ENCODE measurements at places on chromosomes 11 and 22. TPM values are rescaled to one million over a fixed set of nuclear protein-coding genes. Genes with fewer than 3 reads are reported as not detected.

Gene ZBTB44
- total RNA-seq: 102 TPM

Gene CD248
- total RNA-seq: 3.8 TPM

Gene PRRG4
- 1.9 TPM for total RNA-seq

Gene INSC
- 1.5 TPM for total RNA-seq

Gene MMP1
- not detected for total RNA-seq

Gene BAIAP2L2
- 5.6 TPM for total RNA-seq

Gene TBRG1
- total RNA-seq: 20.7 TPM

Gene FGF3
- not detected for total RNA-seq

Gene OR5A1
- total RNA-seq: 0.03 TPM

Gene VWCE
- 16.9 TPM for total RNA-seq

Gene OR8D4
- 0.14 TPM for total RNA-seq

Gene POU2F3
- 1.1 TPM for total RNA-seq

Gene MYEOV
- 0.14 TPM for total RNA-seq

Gene IGLL1
- total RNA-seq: not detected

Gene OR5B21
- total RNA-seq: not detected

Gene A4GALT
- total RNA-seq: 16.2 TPM

Gene SELENOO
- total RNA-seq: 21.3 TPM

Gene HOATZ
- total RNA-seq: not detected

Gene OR51I1
- total RNA-seq: 1.1 TPM

Gene TPBGL
- 0.21 TPM for total RNA-seq

Data from GM23338 (cell line).